Stimulated activated CD8-positive, alpha-beta memory T cell treated with anti-CD3 and anti-CD28 coated beads, Interleukin-2, amount 100 ng/mL, for 48 hours (primary cell): ENCODE measurements at places on chromosomes 5 and 9.

DNA sequence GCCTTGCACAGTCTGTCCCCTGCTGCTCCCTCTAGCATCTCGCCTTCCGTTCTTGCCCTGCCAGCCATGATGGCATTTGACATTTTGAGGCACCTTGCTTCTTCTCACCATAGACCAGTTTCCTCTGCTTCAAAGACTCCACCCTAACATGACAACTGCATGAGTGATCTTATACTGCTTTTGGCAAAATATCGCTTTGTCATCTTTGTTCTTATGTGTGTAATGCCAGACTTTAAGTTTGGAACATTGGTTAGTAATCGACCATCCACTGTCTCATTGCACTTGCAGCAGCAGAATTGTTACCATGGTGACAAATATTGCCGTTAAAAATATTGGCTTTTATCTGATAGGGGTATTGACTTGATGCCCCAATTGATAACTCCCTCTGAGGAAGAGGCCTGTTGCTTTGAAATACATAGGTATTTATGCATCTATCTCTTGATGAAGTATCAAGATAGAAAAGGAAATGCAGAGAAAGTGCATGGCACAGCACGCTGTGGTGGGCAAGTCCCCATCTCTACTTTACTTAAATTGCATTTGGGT, 6.8 kb downstream of the GARIN3 start:
- DNase-seq: no peak

DNA sequence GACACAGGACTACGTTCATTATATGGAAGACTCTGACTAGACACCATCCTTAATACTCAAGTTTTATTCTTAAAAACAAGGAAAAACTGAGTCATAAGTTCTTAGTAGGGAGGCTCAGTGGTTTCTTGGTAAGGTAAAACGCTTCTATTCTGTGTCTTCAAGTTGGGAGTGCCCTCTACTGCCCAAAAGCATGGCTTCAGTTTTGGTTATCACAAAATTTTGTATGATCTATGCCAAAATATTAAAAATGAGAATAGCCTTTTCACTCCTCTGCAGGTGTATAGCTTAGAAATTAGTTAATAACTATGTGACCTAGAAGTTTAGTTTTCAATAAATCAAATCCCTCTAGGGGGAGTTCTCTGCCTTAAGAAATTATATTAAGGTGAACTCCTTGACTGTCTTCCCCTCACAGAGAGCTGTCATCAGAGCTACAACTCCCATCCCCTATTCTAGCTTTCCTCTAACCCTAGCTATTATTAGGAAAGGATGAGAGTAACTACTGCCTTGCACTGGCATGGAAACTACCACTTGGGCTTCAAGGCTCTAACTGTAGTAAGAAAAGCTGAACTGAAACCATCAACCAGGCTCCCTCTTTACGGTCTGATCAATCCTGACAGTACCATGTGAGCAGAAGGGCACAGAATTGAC, 189.7 kb downstream of the GNAQ start:
- DNase-seq: no peak

GRCh38 chr9:8183618-8184017, 384.0 kb upstream of the DMAC1 start:
- no peak for DNase-seq

- no peak for DNase-seq
These were observed 233.4 kb upstream of the ITGA1 start for GRCh38 chr5:52554293-52554692.

DNA sequence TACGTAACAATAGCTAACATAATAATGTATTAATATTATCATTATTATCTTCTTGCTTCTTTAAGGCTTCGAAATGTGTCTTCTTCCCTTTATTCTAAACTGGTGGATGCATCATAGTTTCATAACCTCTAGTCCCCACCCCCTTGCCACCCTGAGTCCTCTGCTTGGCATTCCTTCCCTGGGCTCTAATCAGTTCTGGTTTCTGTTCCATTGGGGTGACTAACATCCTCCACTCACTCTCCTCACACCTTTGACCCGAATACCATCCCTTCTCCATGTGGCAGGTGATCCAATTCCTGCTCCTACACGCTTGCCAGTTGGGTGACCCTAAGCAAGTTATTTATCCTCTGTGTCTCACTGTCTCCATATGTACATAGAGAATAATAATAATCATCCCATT, 286.1 kb downstream of the TRPM3 start:
- no peak for DNase-seq

DNA sequence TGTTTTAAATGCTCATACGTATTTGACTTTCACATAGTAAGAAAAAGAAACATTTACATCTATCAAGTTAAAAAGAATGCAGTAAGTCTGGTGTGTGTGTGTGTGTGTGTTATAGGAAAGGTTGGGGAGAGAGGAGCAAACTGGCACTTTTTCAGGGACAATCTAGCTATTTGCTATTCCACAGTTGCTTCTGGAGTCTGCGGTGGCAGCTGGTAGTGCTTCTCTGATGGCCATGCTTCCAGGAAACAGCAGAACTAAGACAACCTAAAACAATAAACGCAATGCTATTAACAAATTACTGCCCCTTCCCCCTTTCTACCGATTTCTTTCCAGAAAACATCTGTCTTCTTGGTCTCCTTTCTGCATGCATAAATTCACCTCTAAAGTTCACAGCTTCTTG, 70.0 kb upstream of the CDH10 start:
- DNase-seq: no peak

GRCh38 chr5:124408738-124409453, 337.5 kb downstream of the ZNF608 start:
- no peak for DNase-seq

GRCh38 chr5:73137563-73138530, 17.5 kb downstream of the TMEM171 start:
- no peak for DNase-seq

DNA sequence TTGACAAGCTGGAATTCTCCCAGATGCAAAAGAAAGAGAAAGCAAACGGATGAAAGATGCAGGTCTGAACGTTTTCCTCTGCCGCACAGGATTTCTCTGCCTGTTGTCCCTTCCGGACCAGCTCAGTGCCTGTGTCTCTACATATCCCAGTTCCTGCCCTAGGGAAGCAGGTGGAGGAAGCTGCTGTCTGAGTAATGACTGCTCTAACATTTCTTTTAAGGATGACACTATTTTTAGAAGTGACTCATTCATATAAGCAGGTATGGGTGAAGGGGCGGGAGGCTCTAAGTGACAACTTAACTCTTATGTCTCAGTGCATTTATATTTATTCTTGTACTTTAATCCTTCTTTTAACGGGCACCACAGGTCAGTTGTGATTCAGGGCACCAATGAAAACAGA, 128.8 kb downstream of the SLC24A2 start:
- DNase-seq: no peak

DNA sequence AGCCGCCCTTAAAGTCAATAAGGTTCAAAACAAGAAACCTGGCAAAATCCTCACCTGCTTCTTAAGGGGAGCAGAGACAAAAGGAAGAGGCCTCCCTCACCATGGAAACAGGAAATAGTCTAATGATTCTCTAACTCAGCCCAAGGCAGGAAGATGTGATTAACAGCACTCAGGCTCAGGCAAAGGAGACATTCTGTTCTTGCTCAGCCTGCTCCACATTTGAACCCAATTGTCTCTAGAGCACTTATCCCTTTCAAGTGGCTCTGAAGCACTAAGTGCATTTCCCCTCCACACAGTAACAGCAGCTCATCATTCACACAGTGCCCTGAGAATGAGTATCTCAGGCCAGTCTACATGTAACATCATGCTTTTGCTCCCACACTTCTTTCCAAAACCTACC, 72.3 kb downstream of the NIPSNAP3B start:
- no peak for DNase-seq

DNA sequence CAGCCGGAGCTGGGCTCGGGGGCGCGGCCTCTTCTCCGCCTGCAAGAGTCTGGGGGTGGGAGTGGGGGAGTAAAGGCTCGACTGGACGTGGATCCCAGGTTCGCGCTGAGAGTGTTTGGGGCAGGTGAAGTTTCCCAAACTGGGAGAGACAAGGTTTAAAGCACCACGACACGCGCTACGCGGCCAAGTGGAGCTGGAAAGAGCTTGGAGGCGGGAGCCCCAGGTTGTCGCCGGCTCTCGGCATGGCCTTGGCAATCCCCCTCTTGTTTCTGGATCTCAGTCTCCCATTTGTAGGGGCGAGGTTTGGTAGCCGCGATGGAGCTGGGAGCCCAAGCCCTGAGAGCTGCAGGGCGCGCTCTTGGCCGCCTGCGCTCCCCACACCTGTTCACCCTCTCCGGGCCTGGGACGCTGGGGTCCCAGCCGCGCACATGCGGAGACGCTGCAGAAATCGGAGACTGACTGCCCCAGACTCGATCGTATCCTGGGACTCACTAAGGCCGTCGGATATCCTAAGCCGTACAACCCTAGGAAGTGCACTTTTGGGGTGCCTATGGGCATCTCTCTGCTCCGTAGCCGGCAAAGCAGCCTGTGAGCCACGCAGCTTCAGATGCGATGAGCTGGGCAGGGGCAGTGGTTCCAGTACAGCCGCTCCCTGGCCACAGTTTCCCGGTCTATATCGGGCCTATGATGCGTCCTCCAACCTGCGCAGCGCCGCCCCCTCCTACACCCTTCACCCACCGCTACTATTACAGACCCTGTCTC, 937 bp downstream of the TMOD1 start:
- no peak for DNase-seq

GRCh38 chr5:322942-323879, 1.7 kb downstream of the AHRR start:
- no peak for DNase-seq

GRCh38 chr5:33332804-33333203, 108.0 kb upstream of the TARS1 start:
- no peak for DNase-seq

GRCh38 chr5:133249593-133249992, 197.8 kb downstream of the HSPA4 start:
- DNase-seq: no peak

GRCh38 chr9:112006361-112007020, 109.9 kb downstream of the UGCG start:
- no peak for DNase-seq

- no peak for DNase-seq
These were observed 299.2 kb downstream of the SPOCK1 start for GRCh38 chr5:137199966-137200365.

DNA sequence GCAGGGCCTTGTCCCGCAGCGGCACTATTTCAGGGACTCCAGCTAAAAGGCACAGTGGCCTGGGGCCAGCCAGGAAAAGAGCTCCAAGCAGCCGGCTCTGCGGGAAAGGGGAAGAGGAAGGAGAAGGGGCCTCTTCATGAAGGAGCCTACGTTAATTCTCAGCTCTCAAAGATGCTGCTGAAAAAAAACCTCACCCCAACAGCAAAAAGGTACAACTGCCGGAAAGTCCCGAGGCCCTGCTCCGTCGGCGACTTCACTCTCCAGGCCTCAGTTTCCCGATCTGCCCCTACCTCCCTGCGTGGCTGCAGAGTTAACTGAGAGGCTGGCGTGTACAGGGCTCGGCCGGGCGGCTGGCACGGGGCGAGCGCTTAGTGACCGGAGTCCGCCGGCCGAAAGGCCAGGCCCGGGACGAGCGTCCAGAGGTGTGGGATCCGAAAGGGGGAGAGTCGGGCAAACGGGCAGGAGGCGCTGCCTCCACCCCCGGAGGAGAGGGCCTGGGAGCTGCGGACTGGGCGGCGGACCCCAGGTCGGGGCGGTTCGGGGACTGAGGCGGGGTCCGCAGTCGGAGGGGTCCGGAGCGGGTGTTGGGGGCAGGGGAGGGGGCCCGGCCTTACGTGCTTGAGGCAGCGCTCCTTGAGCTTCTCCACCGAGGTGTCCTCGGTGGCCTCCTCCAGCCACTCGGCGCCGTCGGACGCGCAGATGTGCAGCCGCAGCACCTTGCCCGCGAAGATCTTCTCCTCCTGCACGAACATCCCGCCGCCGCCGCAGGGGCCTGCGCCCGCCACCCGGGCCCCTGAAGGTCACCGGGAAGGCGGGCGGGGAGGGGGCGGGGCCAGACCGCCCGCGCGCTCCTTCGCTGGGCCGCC, 529 bp downstream of the UBAC1 start:
- no peak for DNase-seq

DNA sequence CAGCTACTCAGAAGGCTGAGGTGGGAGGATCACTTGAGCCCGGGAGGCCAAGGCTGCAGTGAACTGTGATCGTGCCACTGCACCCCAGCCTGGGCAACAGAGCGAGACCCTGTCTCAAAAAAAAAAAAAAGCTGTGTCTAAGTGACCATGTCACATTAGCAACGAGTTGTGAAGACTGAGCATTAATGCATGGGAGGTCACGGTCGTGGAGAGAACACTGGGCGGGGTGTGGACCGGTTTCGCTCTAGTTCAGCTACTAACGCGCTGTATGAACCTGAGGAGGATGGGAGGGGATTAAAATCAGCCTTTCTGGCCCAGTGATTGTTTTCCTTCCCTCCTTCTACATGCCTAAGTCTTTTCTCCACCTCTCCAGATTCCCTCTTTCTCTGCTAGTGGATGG, 56.7 kb upstream of the CARTPT start:
- no peak for DNase-seq

DNA sequence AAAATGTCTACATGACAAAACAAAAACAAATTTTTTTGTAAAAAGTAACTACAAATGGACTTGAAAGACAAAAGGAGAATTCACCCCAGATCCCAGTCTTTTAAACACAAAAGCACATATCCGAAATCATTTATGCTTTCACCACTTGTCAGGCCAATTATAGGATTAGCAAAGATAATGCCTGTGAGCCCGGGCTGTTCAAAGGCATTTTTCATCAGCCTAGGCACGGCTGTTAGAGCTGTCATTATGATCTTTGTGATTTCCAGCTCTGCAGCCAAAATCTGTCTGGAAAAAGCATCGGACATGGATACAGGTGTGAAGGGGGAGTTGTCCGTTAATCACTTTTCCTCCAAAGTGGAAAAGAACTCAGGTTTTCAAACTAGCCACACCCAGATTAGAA, 23.6 kb upstream of the RAB14 start:
- DNase-seq: no peak

- no peak for DNase-seq
These were observed 225.2 kb upstream of the TRPC7 start for GRCh38 chr5:136590581-136590980.

DNA sequence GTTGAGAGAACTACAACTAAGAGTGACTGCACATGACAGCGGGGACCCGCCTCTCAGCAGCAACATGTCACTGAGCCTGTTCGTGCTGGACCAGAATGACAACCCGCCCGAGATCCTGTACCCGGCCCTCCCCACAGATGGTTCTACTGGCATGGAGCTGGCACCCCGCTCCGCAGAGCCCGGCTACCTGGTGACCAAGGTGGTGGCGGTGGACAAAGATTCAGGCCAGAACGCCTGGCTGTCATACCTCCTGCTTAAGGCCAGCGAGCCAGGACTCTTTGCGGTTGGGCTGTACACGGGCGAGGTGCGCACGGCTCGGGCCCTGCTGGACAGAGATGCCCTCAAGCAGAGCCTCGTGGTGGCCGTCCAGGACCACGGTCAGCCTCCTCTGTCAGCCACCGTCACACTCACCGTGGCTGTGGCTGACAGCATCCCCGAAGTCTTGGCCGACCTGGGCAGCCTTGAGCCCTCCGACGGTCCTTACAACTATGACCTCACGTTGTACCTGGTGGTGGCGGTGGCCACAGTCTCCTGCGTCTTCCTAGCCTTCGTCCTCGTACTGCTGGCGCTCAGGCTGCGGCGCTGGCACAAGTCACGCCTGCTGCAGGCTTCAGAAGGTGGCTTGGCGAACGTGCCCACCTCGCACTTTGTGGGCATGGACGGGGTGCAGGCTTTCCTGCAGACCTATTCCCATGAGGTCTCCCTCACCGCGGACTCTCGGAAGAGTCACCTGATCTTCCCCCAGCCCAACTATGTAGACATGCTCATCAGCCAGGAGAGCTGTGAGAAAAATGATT, 2.1 kb downstream of the PCDHGA7 start:
- DNase-seq: no peak

- no peak for DNase-seq
These were observed 607.4 kb downstream of the KIF4B start for GRCh38 chr5:155620821-155621410.

GRCh38 chr5:62502456-62503101, 76.0 kb upstream of the LRRC70 start:
- DNase-seq: no peak

GRCh38 chr9:113581865-113582697, 118.6 kb downstream of the RGS3 start:
- DNase-seq: peak; percentile 66
